ENCODE measurements at places on chromosomes 11 and 22.

GRCh38 chr11:108341654-108342053 lies 118.8 kb downstream of the ATM start:
- no peak for DNase-seq

DNA sequence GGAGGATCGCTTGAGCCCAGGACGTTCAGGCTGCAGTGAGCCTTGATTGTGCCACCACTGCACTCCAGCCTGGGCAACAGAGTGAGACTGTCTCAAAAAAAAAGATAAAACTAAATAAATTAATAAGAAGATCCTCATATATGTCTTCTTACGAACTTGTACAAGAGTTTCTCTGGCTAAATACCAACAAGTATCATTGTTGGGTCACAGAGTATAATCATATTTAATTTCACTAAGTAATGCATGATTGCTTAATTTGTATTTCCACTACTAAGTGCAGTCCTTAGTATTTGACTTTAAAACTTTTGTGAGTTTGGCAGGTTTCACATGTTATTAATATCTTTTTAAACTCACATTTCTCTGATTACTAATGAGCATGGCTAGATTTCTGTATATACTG lies 60.9 kb downstream of the PACS1 start:
- no peak for DNase-seq

DNA sequence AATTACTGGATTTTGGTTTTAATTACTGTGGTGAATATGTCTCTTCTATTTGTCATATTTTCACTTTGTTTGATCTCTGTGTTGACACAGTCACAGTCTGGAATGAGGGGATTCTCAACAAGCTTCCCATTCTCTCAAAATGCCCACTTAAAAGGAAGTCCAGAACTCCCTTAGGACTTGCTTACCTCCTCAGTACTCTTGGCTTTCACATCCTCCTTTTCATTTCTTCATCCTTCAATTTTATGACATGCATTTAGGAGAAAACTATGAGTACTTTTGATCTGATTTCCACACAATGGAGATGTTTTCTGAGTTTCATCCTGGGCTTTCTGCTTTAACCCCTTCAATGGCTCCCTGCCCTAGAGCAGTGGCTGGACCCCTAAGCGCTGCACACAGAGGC lies 49.3 kb upstream of the FLI1 start:
- no peak for DNase-seq

GRCh38 chr11:45922425-45923082 lies at the start of gene LARGE2:
LARGE2 (plus strand) TSS chr11:45922656; CDS start chr11:45922883, 227 bp downstream.
- DNase-seq = no peak

DNA sequence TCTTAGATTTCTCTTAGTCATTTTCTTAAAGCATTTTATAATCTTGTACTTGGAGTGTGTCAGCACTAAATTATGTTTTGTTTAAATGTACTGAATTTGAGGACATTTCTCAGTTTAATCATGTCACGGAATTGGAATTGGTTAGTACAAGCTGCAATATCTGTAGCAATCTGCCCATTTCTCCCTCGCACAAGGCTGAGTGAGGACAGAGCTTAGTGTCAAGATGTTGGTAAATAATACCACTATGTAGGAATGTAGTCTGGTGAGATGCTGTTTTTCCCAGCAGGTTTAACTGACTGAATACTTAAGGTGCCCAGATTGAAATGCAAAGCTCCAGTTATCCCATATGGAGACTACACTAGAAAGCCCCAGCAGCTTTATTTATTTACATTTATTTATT lies 30.6 kb downstream of the SREBF2 start:
- DNase-seq = no peak

DNA sequence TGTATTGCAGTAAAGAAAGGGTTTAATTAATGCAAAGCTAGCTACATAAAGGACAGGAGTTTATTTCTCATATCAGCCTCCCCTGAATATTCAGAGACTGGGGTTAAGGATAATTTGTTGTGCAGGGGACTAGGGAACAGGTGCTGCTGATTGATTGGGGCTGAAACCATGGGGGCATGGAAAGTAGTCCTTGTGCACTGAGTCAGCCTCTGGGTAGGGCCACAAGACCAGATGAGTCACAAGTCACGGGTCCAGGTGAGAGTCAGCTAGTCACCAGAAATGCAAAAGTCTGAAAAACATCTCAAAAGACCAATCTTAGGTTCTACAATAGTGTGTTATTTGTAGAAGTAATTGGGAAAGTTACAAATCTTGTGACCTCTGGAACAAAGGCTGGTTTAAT lies 32.9 kb upstream of the SYT13 start:
- DNase-seq = no peak

DNA sequence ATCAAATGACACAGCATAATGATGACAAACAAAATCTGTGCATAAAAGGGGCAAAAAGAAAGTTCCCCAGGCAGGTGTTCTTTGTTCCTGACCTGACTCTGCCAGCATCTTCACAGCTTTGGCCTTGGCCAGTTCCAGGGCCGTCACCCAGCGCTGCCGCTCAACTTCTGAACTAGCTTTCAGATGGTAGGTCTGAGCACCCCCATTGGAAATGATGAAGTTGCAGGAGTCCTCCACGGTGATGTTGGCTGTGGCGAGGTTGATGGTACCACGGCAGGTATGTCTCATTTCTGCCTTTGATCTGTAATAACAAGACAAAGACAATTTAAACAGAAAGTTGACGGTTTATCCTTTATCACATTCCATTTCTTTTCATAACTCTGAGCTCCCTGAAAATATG lies 5.3 kb downstream of the OSBP start:
- no peak for DNase-seq

DNA sequence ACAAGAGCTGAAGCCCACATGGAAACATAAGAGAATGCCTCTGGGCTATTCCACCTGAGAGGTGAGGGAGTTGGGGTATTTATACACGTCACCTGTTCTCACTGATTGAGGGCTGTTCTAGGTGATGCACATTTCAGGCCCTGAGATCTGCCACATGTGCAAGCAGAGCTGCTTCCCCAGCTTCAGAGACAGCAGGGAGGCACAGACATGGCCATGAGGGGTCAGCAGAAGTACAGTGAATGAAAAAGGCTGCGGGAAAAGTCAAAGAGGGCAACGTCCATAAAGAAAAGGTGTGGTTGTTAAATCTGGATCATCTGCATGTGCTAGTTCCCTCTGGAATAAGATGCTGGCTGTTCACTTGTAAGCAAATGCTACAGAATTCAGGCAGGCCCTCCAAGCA lies 75.4 kb downstream of the GAB4 start:
- peak; percentile 16 for DNase-seq

DNA sequence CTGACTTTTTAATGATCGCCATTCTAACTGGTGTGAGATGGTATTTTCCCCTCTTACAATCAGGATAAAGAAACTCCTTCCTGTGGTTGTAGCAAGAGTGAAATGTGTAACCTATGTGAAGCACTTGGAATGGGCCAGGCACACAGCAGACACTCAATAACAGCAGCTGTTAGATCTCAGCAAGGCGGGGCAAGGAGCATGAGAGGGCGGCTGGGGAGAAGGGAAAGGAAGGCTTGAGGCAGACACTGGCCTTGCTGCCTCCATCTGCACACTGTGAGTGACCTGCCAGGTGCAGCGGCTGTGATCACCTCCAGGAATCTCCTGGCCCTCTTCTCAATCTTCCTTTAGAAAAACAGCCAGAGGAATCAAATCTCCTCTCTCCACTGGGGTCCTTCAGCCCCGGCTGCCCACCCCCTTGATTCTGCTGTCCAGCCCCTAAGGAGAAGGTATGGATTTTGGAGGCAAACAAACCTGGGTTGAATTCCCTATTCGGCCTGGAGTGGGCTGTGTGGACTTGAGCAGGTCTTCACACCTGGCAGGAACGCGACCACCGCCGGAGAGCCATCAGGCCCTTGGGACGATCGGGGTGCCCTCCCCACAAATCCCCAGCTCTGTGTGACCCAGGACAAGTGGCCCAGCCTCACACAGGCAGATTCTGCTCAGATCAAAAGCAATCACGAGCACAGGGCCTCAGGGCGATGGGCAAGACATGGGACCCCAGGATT lies 49.0 kb downstream of the RPUSD4 start:
- peak; percentile 46 for DNase-seq

GRCh38 chr11:63793161-63793560 lies 20.1 kb upstream of the SPINDOC start:
- DNase-seq = no peak

DNA sequence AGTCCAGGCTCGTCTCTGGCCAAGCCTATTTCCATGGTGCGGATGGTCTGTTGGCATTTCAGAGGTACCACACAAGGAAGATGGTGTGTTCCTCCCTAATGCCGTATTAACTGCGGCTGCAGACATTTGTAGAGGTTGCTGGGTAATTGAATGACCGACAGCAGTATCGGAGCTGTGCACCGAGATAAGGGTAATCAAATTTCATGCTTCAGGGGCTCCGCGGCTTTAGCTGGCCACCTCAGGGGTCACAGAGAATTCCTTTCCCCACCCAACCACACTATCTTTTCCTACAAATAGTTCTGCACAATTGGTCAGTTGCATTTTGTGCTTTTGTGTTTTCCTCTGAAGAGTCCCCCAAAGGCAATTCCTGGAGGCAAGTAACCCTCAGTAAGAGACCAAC lies 297.4 kb downstream of the OPCML start:
- no peak for DNase-seq

GRCh38 chr11:60348116-60348515 lies 21.1 kb downstream of the MS4A6E start:
- DNase-seq = no peak

- no peak for DNase-seq
Measured at GRCh38 chr11:114082767-114083181, 23.3 kb downstream of the ZBTB16 start.

DNA sequence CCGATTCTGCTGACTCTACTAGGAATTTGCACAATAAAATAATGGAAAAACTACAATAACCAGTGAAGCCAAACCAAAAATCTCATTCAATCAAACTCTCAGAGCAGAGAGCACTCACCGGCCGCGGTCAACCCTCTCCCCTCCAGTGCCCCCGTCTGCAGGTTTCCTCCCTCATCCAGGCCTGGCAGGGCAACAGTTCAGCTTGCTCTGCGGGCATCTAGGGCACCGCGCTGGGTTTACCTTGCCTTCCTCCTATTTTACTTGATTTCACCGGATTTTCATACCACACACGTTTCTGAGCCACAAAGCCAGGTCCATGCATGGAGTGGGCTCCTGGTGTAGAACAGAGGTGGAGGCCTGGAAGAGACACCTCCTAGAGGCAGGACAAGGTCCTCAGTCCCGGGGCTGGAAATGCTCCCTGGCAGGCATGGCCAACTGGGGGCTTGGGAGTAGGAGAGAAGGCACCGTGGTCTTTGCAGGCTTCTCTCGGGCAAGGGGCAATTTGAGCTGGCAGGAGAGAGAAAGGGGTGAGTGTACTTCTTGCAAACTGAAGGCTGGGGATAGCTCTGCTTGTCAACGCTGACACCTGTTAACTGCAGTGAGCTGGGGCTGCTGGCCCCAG lies 938.4 kb downstream of the BRD1 start:
- DNase-seq = no peak

- no peak for DNase-seq
Measured at GRCh38 chr22:25833676-25834075, 91.7 kb downstream of the MYO18B start.

DNA sequence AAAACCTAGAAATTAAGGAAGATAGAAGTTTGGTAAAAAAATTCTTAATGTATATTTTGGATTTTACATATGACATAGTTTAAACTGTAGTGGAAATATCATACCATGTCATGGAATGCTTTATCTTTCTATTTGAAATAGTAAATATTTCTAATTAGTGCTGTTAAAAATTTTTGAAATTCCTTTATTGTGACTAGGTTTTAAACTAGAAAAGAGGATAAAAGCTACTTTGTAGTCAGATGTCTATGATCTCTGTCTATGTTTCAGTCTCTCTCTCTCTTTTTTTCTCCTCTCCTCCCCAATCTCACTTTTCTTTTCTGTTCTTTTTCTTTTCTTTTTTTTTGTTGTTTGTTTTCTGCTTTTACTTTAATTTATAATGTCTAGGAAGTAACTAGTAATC lies 226.2 kb downstream of the TMEM135 start:
- DNase-seq = no peak

DNA sequence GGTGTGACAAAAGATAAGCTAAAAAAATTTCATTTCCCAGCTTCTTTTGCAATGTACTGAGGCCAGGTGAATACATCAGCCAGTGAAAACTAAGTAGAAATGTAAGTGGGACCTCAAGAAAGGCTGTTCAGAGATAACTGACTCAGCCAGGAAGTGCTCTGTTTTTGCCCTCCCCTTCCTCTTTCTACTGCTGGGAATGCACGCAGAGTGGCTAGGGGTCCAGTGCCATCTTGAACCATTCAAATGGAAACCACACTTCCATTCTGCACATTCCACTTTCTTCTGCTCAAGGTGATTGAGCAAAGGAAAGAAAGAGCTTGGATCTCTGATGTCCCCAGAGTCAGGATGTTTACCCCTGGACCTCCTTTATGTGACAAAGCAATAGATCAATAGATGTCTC lies 27.8 kb upstream of the LMO2 start:
- DNase-seq = no peak
